ENCODE measurements at places on chromosomes 7 and 10.

DNA sequence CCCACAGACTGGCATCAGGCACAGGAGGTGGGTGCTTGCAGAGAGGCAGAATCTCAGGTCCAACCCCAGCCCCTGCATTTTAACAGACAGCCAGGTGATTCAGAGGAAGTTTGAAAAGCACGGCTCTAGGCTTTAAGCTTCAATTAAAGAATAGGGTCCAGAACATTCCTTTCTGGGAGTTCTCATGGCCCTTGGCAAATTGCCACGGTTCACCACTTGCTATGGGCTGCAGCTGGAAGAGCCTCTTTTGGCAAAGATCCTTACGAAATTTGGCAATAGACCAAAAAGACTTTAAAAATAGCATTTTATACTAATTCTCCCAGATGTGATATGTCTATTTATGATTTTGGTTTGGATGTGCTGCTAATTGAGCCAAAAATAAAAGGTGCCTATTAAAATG is 148.1 kb downstream of the ITGA8 start:
- DNase-seq = no peak

GRCh38 chr10:78019264-78019663 is 10.1 kb downstream of the POLR3A start:
- no peak for DNase-seq

- no peak for DNase-seq
These were observed 162.0 kb upstream of the MAGI2 start for GRCh38 chr7:79615466-79615865.

GRCh38 chr10:78860260-78860914 is 208.4 kb upstream of the ZMIZ1 start:
- DNase-seq = no peak

DNA sequence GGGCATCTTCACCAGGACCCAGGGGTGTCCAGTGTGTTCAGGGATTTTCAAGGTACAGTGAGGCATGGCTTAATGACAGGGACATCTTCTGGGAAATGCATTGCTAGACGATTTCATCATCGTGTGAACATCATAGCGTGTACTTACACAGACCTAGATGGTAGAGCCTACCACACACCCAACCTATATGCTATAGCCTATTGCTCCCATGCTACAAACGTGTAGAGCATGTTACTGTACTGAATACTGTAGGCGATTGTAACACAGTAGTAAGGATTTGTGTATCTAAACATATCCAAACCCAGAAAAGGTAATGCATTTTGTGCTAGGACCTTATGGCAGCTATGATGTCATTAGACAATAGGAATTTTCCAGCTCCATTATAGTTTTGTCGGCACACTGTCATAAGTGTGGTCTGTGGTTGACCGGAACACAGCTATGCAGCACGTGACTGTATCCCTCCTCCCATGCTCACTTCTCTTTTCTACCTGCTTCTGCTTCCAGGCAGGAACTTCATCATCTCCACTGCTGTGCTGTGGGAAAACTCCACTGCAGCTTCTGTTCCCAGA is 416.2 kb upstream of the NFE2L3 start:
- DNase-seq = no peak

DNA sequence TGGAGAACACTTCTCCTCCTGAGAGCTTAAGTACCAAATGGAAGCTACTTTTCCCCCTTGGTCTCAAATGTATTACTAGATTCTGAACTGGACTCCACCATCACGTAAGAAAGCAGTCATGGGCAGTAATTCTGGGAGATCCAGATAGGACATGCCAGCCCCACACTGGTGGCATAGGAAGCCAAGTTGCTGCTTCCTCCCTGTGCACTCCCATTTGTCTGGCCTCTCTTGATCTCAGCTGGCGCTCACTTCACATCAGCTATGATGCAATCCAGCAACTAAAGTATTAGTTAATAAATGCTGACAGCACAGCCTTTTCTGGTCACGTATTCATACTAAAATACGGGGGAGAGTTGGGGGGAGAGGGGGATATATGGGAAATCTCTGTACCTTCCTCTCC is 3.4 kb upstream of the IL6 start:
- no peak for DNase-seq

DNA sequence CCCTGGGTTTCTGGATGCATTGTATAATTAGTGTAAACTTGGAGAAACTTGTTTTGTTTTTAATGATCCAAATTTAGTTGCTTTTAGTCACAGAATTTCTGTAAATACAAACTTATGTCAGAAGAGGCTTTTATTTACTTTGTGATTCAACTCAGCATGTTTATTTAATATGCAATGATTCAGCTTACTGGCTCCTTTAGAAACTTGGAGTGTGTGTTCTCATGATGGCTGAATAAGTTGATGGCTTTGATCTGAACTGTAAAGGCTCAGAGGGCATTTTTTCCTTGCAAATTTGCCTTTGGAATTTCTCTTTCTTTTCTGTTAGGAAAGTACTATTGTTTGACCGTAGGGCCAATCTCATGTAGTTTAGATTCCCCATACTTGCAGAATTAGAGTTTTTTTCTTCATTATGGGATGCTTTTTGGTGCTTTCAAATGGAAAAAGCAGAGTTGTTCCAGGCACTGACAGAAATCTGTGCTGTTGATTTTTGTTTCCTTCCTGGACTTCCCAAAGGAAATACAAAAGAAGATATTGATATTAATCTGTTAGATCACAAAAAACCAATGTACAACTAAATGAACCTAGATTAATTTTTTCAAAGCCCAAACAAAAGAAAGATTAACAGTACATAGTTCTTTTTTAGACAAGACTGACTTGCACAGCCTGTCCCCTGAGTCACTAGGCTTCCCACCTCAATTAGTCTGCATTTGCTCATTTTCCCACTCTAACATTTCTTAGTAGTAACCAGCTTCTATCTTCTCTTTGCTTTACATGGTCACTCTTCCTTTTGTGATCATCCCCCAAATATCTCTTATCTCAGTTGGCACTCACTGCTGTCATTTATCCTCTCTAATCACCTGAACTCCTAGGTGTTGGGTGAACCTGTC is 96.8 kb upstream of the AGR3 start:
- no peak for DNase-seq

GRCh38 chr10:102595293-102595692 is 49.0 kb upstream of the TRIM8 start:
- DNase-seq = no peak

GRCh38 chr10:86759073-86759672 is 2.8 kb downstream of the BMPR1A start:
- DNase-seq = no peak

GRCh38 chr10:113300617-113301016 is 252.2 kb upstream of the HABP2 start:
- no peak for DNase-seq

DNA sequence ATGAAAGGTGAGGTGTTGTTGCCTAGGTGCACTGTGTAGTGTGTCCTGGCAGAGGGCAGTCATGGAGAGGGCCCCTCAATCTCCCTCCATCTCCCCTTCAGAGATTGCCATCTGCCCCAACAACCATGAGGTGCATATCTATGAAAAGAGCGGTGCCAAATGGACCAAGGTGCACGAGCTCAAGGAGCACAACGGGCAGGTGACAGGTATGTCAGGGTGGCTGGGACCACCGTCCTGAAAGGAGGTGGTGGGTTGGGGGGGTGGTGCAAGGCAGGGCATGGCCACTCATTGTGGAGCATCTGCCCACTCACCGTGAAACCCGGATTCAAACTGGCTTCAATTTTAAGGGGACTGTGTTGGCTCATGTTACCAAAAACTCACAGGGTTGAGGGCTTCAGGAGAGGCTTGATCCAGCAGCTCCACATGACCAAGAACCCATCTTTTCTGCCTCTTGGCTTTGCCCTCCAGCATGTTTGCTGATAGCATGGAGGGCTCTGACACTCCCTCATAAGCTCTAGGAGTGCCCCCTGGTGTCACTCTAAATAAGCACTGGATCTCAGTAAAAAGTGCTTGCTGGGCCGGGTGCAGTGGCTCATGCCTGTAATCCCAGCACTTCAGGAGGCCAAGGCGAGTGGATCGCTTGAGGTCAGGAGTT is 12.2 kb downstream of the ARPC1B start:
- DNase-seq = no peak

GRCh38 chr7:30445770-30446169 is 32.8 kb downstream of the NOD1 start:
- no peak for DNase-seq

- no peak for DNase-seq
These were observed 89.4 kb downstream of the CYTH3 start for GRCh38 chr7:6182993-6183392.

DNA sequence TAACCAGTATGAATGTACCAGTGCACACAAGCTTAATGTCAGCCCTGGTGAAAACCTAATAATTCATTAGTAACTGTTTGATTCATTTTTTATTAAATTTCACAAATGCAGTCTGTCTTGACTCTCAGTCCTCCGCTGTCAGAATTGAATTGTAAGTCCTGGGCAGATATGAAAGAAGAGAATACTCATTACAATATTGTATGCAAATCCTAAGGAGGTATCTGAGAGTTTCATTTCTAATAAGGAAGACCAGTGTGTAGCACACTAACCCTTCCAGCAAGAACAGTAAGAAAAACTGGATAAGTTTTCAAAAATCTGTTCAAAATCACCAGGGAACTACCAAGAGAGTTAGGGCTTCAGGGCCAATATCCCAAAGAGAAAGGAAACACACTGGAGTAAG is 652.1 kb downstream of the SUGCT start:
- no peak for DNase-seq

- DNase-seq = no peak
These were observed 77.1 kb downstream of the GSAP start for GRCh38 chr7:77338883-77339629.

DNA sequence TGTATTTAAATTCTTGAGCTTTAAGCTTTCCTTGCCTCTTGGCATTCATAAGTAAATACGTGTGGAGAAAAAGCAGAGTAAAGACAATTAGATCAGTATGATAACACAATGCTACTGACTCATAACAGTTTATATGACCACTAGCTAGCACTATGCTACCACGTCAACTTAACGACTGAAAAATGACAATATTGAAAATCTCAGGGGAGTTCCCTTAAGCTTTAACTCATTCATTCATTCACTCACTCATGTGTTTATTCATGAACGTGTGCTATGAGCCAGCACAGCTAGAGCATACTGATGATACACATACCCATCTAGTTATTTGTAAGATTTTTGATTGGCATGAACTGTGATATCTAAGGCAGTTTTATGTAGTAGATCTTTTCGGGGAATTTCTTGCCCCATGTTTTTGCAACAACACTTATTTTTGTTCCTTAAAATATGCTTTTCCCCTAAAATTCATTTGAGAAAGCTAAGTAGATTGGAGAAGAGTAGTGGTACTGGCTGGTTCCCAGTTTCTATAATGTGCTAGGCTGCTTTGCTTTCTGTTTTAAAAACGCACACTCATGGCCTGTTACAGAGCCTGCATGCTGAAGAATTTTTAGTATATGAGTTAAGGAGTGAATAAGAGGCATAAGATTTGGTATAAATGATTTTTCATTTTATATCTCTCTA is 57.4 kb upstream of the ACBD5 start:
- DNase-seq = no peak

GRCh38 chr10:6924166-6924565 is 344.1 kb upstream of the PRKCQ start:
- no peak for DNase-seq

GRCh38 chr7:147541261-147541660 is 1049.3 kb upstream of the C7orf33 start:
- no peak for DNase-seq

DNA sequence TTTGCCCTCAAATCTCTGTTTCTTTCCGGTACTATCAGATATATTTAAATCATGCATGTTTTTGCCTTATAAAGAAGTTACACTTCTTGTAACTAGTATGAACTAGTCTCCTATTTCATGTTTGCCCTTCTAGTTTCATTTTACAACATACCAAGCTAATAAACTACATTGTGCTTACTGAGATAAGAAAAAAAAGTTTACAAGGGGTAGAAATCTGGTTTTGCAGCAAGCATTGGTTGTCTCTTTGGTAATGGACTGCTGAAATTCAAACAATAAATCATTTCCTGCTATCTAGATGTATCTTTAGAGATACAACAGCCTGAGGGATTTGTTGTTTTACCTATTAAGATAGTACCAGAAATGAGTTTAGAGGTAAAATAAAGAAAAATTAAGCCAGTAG is 18.8 kb downstream of the PTTG1IP2 start:
- no peak for DNase-seq

DNA sequence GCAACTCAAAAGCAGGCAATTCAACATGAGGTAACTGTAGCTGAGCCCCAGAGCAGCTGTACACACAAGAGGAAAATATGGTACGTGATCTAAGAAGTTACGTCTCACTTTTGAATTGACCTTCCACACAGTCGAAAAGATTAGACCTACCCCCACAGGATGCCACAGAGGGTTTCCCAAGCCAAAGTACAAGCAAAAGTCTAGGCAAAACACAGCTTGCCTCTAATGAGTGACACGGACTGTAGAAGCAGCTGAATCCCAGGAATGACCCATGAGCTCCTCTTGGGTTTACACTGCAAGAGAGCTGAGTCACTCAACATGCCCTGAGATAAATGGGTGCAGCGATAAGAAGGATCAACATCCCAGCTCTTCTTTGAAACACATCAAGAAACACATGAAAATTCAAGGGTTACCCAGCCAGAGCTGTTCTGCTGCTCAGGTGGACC is 9.8 kb downstream of the CREB3L2 start:
- peak; percentile 81 for DNase-seq

GRCh38 chr7:95718577-95719410 is 53.6 kb upstream of the DYNC1I1 start:
- peak; percentile 17 for DNase-seq

- no peak for DNase-seq
These were observed 230.9 kb downstream of the ZMYND11 start for GRCh38 chr10:366186-366585.

DNA sequence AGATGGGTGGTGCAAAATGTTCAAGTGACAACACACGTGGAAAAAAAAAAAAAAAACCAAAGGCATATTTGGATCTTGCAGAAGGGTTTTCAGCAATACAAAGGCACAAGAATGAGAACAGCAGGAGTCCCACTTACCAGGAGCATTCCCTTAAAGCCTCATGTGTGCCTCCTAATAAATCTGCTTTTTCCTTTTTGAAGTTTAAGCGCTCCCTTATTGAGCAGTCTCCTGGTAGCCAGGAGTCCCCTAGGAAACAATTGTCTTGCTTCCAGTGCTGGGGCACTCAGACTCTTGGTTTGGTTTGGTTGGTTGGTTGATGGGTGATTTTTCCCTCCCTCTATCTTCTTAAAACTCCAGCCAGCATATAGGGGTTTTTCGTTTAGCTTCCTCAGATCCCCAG is 321.8 kb upstream of the NFE2L3 start:
- no peak for DNase-seq

GRCh38 chr7:92674379-92674778 is 84.2 kb upstream of the FAM133B start:
- DNase-seq = peak; percentile 10

- DNase-seq = peak; percentile 30
These were observed 21.1 kb downstream of the PLAU start for GRCh38 chr10:73931767-73932619.

DNA sequence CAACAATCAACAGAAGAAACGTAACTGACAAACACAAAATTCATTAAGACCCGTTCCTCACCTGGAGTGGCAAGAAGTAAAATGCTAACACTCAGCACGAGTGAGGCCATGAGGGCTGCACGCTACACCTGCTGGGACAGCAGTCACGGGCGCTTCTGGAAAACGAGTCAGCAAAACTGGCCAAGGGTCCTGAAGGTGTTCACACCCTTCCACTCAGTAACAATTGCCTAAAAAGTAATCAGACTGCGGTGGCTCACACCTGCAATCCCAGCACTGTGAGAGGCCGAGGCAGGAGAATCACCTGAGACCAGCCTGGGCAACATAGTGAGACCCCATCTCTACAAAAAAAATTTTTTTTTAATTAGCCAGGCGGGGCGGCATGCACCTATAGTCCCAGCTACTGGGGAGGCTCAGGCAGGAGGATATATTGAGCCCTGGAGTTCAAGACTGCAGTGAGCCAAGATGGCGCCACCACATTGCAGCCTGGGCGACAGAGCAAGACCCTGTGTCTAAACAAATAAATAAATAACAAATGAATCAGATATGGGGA is 199.1 kb downstream of the MAD1L1 start:
- no peak for DNase-seq
